ENCODE measurements at places on chromosomes 6 and 20.

DNA sequence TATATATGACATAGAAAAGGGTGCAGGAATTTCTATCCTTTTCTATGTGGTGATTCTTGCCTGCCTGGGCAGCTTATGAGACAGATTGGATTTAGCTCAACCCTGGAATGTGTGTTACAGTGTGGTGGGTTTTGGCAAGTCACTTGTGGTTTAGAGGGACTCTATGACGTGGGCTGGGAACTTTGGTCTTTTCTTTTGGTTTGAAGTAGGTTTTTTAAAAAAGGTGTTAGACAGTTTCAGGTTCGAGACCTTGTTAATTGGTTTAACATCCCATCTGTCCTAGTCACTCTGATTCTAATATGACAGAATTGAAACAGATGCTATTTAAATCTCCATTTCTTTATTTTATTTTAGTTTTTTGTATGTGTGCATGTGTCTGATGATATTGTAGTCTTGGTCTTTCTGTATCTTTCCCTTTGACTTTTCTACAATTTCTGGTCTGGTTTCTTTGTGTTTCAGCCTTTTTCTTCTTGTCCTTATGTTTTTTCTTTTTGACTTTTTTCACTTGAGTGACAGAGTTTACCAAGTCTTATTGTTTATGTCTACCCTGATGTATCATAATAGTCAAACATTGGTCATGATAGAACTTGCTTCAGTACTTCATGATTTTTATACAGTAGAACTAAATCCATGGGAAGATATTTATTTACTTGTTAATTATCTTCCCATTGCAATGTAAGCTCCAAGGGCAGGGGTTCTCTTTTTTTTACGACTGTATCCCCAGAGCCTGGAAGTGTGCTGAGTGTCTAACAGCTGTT, 174.3 kb downstream of the CDKAL1 start:
- DNase-seq: no peak

DNA sequence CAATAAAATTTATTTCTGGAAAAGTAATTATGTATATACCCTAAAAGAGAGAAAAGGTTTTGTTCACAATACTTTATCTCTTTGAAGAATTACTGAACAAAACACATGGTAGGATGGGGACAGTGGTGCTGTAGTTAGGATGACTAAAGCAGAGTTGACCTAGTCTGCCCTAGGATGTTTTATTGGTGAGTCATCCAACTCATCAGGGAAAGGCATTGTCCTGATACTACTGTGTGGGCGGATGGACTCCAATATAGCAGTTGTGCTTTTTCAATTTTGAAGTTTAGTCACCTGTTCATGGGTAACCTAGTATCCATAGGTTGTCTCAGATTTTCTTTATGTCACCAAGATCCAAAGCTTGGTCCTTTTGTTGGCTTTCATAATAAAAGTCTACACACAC, 53.3 kb upstream of the EYS start:
- DNase-seq: no peak

GRCh38 chr6:116586738-116587137, 15.4 kb downstream of the RWDD1 start:
- no peak for DNase-seq

- DNase-seq: no peak
Measured at GRCh38 chr6:43793875-43794242, 23.8 kb downstream of the VEGFA start.

DNA sequence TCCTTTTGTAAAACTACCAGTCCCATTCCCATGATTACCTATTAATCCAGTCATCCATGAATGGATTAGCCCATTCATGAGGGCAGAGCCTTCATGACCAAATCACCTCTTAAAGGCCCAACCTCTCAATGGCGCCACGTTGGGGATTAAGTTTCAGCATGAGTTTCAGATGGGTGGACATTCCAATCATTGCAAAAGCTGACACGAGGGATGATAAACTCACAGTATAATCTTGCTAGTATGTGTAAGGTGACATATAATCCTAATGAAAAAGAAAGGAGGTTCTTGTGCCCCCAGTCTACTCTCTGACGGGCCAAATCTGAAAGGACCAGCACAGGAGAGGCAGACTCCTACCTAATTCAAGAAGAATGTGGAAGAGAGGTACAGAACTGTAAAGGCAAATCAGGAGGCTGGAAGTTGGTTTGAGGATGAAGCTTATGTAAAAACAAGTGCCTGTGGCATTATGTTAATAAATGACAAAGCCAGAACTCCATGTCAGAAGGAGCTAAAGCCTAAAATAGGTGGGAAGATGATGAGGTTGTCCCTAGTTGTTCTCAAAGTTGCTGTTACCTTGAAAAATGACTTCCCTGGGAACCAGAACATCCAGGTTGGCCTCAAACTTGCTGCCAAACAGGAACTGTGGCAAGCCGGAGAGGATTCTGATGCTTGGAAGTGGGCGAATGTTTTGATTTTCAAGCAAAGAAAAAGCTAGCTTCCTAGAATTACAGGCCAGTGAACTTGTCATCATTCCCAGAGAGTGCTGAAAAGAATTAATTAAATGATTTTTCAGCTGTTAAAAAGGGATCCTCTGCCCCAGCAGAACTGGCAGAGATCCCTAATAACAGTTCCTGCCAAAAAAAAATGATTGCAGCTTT, 106.5 kb upstream of the TIAM2 start:
- DNase-seq: peak; percentile 31

DNA sequence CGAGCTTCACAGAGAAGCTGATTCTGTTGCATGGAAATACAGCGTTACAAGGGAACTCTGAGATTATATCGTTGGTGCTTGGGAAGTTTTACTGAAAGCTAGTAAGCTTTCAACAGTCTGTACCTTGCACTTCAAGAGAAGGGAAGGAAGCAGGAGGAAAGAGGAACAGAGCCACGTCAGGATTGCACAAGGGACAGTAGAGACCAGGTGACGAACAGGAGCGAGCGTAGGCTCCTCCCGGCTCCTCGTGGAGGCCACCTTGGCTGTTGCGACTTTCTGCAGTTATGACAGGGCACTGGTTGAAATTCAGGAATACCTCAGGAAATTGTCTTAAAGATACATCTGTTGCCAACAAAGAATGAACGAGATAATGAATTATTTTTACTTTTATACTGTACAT, 18.8 kb downstream of the RTF2 start:
- no peak for DNase-seq

- DNase-seq: peak; percentile 63
Measured at GRCh38 chr20:40255365-40255764, 433.7 kb downstream of the MAFB start.

Measured in fibroblast of gingiva (primary cell).